Erythroblast (primary cell): ENCODE measurements at places on chromosomes 3 and 15.
A peak's percentile ranks its signal among the peaks of the same experiment; 100 is the strongest.

GRCh38 chr3:162391301-162391700 is 894.7 kb downstream of the OTOL1 start:
- no peak for DNase-seq

- no peak for DNase-seq
These were observed 2.3 kb upstream of the SLC2A2 start for GRCh38 chr3:171028779-171029232.

GRCh38 chr3:150495563-150496168 is 50.6 kb downstream of the SERP1 start:
- peak; percentile 64 for DNase-seq

- DNase-seq = no peak
These were observed at the start of gene TIGIT for GRCh38 chr3:114293838-114294535. Gene TIGIT, plus strand, starts transcription at chr3:114294028. Its CDS starts 34 bp downstream, at chr3:114294062.

DNA sequence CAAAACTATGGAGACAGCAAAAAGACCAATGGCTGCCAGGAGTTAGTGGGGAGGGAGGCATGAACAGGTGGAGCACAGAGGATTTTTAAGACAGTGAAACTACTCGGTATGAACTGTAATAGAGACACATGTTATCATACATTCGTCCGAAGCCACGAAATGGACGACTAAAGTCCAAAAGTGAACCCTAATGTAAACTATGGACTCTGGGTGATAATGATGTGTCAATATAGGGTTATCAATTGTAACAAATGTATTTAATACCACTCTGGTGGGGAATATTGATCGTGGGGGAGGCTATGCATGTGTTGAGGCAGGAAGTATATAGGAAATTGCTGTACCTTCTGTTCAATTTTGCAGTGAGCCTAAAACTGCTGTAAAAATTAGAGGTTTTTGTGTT is 107.0 kb downstream of the CPN2 start:
- DNase-seq = no peak

- DNase-seq = no peak
These were observed 102.8 kb upstream of the TBC1D5 start for GRCh38 chr3:17845026-17845812.

DNA sequence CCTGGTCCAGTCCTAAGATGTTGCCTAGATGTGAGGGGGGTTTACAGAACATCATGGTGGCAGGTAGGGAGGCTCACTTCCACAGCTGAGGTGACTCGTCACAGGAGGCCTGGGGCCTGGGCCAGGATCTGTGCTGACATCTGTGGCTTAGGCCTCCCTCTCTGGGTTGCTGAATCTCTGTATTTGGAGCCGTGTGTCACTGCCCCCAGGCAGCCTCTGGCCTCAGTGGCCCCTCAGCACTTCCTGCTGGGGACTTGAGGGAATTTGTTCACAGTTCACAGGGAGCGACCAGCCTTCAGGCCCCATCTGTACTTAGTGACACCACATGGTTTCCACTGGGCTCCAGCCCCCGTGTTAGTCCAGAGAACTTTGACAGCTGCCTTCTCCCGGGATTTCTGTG is 41.7 kb upstream of the ADAMTSL3 start:
- DNase-seq = no peak

- DNase-seq = no peak
These were observed 23.3 kb upstream of the MYO5C start for GRCh38 chr15:52318729-52319500.

- DNase-seq = no peak
These were observed 174.4 kb upstream of the FAM3D start for GRCh38 chr3:58840949-58841348.

- DNase-seq = no peak
These were observed 42.3 kb downstream of the NR1D2 start for GRCh38 chr3:23987356-23987755.

DNA sequence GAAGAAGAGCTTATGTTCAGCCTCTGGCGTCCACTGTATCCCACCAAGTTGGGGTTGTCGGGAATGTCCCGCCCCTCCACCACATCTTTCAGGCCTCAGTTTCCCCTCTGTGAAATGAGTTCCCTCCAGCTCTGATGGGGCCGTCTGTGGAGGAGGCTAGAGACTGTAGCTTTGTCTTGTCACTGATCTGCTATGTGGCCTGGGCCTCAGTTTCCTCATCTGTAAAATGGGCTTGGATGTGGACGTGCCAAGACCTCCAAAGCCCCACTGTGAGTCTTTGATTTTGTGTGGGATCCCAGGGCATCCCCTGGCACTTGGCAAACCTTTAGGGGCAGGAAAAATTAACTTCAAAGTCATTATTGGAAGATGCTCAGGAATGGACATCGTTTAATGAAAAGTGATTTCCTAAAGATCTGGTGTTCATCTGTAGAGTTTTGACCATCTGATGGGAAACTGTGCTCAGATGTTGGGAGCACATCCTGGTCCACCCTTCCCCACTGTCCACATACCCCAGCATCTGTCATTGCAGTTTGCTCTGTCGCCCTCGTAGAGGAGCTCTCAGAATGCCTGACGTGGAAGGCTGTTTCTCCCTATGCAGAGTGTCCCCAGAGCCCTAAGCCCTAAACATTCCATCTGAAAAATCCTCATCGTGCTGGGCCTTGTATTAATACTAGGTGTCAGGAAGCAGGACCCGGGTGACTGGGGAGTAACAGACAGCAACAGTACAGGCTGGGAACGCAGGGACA is 28.5 kb downstream of the SLC6A6 start:
- DNase-seq = no peak

DNA sequence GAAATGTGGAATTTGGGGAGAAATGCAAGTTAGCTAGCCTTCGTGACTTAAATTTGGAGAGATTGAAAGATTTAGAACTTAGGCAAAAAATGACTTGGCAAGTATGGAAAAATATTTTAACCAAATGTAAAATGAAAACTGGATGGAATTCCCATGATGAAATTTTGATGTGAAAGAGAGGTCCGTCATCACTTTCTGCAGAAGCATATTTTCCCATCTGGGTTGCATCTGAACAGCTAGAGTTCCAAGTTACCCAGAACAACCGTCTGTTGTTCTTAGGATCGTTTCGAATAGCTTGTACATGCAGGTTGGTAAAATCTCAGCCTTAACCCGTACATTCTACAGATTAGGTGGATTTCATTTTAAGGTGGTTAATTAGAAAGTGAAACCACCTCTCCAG is 136.3 kb downstream of the GHSR start:
- DNase-seq = no peak

GRCh38 chr15:61195116-61196002 is 33.7 kb downstream of the RORA start:
- DNase-seq = peak; percentile 57

GRCh38 chr3:71166339-71167240 is 416.9 kb downstream of the FOXP1 start:
- DNase-seq = no peak

- DNase-seq = no peak
These were observed 7.2 kb upstream of the PPM1L start for GRCh38 chr3:160748787-160749186.

DNA sequence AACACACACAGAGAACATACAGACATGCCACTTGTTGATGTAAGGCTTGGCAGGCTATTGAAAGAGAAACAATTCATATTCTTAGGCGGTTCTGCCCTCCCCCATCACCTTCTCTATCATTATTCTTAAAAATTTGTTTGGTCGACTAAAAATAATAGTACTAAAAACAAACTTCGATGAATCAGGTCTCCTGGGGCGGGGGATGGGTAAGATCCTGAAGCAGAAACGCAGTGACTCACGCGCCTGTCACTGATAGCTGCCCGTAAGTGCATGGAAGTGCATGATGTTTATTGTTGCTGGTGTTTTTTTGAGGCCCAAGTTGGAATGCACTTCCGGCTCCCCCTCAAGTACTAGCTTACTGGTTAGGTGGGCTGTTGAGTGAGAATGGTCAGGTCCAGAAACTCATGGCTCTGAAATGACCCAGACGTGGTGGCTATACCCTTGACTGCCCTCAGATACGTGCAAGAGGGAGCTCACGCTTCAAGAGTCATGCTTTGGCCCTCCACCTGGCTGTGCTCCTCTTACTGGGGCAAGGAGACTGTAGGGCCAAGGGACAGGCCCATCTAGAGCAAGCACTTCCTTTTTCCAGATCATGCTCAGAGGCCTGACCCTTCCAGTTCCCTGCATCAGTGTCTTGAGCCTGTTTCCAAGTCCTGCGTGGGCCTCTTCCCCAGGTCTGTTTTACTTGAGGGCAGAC is 10.9 kb downstream of the SMAD3 start:
- peak; percentile 55 for DNase-seq

DNA sequence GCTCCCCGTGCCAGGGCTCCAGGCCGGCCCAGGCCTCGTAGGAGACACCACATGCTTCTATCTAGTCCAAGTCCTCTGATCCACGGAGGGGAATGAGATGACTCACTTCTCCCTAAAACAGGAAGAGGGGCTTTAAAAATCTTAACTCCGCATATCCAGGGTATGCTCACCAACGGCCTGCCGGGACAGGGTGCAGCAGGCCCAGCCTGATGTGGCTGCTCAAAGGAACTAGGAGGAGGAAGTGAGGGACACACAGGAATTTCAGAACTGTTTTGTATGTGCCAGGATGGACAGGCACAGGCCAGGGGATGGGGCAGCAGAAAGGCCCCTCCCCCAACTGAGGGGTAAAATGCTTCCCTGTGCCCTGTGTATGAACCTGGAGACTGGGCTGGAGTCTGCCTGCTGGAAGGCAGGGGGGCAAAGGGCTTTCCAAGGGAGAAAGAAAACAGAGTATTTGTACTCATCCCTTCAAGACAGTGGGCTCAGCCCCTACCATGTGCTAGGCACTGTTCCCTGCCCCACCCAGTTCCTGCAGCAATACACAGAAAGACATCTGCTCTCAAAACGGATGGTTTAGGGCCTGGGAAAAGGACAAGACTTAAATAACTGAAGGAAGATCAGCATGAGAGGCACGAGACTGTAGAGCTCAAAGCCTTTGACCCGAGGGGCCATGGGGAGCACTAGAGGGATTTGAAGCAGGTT is 22.1 kb downstream of the CHDH start:
- no peak for DNase-seq

GRCh38 chr3:132256989-132257388 is 60.2 kb upstream of the ACP3 start:
- peak; percentile 63 for DNase-seq

DNA sequence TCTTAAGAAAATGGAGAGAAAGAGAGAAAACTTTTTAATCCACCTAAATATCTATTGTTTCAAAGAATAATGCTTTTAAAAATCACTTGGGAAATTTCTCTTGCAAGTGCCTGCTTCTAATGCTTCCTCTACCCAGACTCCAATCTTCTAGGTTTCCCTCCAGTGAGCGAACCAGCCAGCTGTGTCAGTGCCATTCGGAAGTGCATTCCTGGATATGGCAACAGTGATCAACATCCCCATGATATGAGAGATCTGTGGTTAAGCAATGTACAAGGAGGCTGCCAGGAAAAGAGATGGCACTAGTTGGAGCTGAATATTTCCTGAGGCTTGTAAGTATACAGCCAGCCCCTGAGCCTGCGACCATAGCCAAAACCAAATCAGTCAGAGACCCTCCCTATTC is 53.3 kb upstream of the KCNMB2 start:
- DNase-seq = no peak

DNA sequence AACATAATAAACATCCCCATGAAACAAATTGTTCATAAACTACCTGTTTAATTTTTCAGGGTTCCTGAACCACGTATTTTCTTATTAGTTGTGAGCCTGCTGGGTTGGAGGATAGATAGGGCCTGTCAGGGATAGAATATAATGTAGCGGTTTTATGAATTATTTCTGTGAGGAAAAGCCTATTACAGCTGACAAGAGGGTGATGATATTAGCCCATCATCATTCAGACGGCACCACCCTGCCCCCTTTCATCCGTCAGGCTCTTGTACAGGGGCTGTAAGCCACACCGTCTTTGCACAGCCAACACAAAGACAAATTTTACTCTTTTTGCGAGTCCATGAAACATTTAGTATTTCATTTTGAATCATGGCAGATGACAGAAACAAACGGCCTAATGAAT is 335.3 kb upstream of the TMCO5A start:
- DNase-seq = no peak

GRCh38 chr3:13222131-13222530 is 148.9 kb upstream of the IQSEC1 start:
- DNase-seq = no peak

GRCh38 chr15:97968380-97968779 is 7.9 kb downstream of the ARRDC4 start:
- DNase-seq = no peak

DNA sequence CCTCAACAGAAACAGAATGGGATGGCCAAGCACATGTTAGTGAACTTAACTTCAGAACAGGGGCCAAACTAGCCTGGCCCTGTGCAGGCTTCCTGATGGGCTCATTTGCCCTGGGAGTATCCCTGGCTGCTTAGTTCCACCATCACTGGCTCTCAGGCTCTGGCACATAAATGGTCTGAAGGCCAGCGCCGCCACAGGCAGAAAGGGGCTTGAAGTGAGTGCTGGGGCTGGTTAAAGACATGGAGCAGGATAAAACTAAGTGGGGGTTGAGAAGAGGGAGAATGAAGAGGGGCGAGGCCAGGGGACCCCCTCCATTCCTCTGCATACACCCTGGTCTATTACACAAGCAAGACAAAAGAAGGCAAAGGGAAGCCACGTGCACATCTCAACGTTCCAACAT is 12.2 kb downstream of the SLCO2A1 start:
- DNase-seq = no peak

DNA sequence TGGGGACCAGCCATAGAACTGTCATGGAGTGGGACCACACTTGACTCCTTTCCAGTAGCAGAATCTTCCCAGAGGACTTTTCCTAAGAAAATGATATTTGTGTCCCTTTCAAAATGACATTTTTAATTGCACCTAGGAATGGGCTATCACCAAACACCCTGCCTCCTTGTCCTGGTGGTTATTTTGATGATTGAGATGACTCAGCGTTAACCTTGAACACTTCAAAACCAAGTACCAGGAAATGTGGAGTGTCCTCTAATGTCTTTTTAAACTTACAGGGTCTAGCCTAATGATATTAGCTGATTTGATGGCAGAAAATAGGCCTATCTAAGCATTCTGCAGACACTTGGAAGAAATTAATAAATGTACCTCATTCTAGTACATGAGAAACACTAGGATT is 90.7 kb downstream of the HHLA2 start:
- peak; percentile 22 for DNase-seq

DNA sequence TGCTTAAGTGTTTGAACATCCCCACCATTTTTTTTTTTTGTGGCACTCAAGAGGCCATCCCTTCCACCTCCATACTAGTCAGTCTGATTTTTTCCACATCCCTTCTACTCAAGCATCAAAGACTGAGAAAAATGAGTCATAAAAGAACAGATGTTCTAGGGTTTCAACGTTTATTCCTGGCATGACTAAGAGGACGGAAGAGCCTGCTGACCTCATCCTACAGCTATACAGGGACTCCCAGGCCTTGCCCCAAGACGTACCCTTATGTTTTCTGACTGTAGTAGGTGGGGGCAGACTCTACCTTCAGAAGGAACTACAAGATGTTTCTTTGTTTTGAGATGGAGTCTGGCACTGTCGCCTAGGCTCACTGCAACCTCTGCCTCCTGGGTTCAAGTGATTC is 3.3 kb upstream of the ITPKA start:
- no peak for DNase-seq
